ENCODE measurements at places on chromosomes 5 and 9.

DNA sequence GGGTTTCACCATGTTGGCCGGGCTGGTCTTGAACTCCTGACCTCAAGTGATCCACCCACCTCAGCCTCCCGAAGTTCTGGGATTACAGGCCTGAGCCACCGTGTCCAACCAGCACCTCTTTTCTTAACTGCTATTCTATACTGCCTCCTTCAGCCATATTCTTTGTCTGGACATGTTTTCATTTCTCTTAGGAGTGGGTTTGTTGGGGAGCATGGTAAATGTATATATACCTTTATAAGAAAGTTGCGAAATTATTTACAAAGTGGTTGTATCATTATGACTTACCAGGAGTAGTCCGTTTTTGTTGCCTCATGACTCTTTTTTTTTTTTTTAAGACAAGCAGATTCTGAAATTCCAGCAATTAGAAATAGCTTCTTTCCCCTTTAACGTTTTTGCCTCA lies 38.7 kb downstream of the CDC42SE2 start:
- no peak for DNase-seq

- DNase-seq = no peak
Measured at GRCh38 chr5:33631786-33632185, 191.0 kb downstream of the TARS1 start.

DNA sequence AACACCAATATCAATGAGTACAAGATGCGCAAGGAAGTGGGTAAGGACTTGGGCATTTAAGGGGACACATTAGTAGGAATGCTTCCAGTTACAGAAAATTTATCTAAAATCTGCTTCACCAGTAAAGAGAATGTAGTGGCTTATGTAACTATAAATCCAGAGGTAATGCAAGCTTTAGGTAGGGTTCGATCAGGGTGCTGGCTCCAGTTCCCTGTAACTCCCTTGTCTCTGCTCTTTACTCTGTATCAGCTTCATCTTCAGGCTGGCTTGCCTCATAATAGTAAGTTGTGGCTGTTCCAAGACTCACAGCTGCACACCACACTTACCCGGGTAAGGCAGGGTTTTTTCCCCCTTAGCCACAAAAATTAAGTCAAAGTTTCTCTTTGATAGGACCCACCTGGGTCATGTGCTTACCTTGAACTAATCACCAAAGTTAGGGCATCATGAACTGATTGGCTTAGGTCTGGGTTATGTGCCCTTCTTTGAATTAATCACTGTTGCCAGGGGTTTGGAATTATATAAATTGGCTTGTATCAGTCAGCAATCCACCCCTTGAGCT lies 35.5 kb downstream of the ARHGEF37 start:
- no peak for DNase-seq

GRCh38 chr5:145218982-145219381 lies 616.2 kb downstream of the PRELID2 start:
- no peak for DNase-seq

- no peak for DNase-seq
Measured at GRCh38 chr9:99803694-99804093, 18.0 kb upstream of the NR4A3 start.

- DNase-seq = no peak
Measured at GRCh38 chr5:158074992-158075769, 216.2 kb upstream of the CLINT1 start.

GRCh38 chr9:135345775-135346433 lies 133.7 kb upstream of the PPP1R26 start:
- DNase-seq = no peak

DNA sequence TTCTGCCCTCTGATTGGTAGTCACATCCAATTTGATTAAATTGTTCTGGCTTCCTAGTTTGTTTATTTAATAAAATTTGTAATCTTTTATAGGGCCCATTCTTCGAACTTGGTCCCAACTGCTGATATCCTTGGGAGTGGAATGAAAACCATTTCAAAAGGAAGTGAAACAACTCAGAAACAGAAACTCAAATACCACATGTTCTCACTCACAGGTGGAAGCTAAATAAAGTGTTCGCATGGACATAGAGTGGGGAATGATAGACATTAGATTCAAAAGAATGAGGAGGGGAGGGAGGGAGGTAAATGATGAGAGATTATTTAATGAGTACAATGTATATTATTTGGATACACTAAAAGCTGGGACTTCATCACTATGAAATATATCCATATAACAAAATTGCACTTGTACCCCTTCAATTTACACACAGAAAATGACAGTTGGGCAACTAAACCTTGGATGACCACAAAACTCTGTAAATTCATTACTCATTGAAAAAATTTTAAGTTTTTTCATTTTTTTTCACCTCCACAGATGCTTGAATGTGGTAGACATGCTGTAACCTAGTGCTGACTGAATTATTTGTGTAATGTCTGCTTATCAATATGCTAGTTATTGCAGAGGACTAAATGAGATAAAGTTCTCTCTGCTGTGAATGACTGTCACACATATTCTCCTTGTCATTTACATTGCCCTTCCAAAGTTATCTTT lies 16.0 kb downstream of the ATP10B start:
- DNase-seq = no peak

DNA sequence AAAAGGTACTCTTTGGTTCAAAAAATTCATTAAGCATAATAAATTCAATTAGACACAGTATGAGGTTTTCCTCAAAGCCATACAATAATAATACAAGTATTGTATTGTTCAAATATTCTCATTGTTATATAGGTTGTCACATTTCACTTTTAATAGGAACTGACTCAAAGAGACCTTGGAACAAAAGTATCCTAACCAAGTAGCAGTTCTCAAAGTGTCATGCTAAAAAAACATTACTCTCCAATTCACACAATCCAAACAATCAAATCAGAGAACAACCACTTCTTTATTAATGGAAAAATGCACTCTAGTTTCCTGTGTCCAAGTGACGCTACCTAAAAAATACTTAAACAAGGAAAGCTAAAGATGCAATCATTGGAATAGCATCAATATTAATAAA lies 115.4 kb downstream of the DENND1A start:
- DNase-seq = no peak

GRCh38 chr9:16312962-16313546 lies 557.4 kb downstream of the BNC2 start:
- DNase-seq = no peak

DNA sequence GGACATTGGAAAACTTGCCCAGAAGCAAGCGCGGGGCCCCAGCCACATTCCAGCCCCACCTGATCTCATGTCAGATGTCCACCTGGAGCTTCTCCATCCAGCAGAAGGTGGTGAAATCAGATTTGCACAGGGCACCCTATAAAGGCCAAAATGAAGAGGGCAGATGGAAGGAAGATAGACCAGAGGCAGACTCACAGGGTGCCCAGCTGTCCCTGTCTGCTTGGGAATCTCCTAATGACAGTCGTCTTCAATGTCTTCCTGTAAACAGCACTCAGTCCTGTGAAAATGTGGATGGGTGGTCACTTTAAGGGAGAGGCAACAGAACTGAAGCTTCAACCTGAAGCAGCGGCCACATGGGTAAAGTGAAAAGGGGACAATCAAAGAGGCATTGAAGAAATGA lies 607.5 kb downstream of the IRX1 start:
- no peak for DNase-seq

DNA sequence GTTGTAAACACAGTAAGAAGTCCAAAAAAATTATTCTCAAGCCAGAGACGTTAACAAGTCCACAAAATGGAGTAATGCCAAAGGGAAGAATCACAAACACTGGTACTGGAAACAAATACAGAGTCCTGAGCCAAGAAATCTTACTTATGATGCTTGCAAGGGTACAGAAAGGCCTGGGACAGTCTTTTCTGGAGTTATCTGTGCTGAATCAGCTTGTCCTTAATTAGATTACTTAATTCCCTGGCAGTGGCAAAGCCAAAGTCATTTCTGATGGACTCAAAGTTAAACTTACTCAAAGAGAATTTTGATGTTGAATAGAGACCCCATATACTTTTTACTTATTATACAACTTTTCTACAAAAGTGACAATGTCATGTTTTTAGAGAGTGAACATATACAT lies 610.5 kb upstream of the ITGA1 start:
- no peak for DNase-seq

GRCh38 chr9:127942216-127943010 lies 4.8 kb upstream of the DPM2 start:
- no peak for DNase-seq

GRCh38 chr9:28820741-28821140 lies 1247.5 kb upstream of the C9orf72 start:
- no peak for DNase-seq

GRCh38 chr9:35110327-35110761 lies 5.3 kb downstream of the ATOSB start:
- no peak for DNase-seq

DNA sequence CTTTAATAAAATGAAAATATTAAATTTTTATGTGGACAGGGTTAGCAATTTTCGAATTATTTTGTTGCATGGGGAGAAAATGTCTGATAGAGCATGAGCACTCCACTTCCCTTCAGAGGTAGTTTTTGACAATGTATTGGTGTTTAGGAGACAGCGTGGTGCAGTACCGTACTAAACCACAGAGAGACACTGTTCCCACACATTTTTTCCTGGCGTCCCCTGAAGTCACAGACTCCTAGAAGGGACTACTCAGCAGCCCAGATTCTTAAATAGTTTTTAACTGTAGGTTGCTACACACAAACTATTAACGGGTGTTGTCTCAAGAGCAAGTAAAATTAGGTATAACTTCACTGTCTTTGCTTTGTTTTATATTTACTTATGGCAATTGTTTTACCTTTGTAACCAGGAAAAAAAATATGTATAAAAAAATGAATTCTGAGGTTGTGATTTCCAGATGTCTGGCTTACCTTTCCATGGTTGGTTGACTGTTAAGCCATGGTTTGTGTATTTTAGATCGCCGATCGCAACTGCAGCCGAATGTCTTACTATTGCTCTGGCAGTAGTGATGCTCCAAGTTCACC lies 171.2 kb downstream of the DOCK8 start:
- DNase-seq = peak; percentile 14

- no peak for DNase-seq
Measured at GRCh38 chr5:89707891-89708290, 701.7 kb downstream of the CETN3 start.

DNA sequence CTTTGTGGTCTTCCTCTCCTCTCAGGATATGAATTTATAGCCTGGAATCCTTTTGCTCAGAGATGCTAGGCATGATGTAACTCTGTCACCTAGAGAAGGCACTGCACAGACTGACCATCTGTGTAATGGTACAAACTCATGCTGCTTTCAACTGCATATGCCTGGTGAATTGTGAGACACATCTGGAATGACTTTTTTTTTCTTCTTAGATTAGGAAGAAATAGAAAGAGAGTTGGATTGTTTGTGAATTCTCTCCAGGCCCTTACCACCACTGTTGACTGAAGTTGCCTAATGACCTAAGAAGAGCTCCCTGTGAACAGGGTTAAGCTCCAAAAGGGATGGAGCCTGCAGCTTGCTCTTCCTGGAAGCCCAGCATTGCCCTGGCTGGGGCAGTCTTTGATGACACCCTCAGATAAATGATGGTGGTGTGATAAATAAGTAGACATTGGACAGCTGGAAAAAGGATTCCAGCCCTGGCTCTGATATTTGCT lies 47.8 kb upstream of the TRIM32 start:
- no peak for DNase-seq

GRCh38 chr5:141958546-141959172 lies 657 bp upstream of the PCDH12 start:
- DNase-seq = no peak

GRCh38 chr5:63878788-63879187 lies 83.5 kb downstream of the HTR1A start:
- DNase-seq = no peak

DNA sequence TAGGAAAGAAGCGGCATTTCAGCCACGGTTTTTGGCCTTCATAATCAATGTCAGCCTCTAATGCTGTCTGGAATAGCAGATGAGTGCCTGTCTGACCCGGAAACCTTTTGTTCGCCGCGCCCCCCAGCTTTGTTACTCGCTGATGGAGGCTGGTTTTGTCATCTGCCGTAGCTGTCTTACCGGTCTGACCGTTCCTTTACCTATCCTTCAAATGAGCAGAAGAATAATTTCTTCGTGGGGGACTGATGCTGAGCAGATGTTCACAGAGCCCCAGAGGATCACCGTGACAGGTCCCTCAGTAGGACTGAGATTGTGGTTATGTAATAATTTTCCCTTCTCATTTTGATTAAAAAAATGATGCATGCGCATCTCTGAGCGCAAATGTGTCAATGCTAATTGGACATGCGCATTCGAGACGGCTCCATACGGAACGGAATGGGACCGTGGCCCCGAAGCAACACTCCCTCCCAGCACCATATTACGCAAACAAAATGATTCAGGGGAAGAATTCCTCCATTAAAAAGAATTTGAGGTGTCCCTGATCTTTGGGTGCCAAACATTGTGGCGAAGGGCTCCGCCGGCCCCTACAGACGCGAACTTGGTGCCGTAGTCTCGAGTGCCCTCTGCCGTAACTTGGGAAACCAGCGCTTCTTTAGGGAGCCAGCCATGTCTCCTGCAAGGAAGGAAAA lies 27.6 kb downstream of the TLX3 start:
- DNase-seq = no peak

DNA sequence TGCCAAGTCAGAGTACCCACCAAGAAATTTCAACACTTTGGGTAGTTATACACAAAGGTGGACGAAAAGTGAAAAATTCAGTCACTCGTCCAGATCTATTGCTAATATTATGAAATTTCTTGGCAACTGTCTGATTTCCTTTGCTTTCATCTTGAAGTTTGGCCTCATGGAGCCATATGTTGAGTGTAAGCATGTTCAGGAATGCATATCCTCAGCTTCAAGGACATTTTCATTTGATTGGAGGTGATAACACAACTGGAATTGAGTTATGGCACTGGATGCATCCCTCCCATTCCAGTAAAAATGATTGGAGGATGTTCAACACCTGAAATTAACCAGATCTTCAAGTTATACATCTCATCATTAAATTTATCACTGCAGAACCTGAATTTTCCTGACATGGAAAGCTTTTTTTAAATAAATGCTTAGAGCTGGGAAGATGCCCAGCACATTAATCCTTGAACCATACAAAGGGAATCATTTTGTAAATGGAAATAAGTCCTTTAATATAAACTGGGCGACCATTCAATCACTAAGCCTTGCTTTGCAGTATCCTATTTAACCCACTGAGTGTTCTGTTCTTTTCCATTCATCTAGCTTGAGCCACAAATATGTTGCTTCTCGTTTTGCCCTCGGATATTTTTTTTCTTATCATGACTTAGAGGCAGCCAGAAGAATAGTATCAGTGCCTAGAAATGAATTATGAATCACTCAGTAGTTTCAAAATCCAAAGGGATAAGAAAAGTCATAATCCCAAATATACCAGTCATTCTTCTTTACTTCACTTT lies 273.7 kb upstream of the PIK3R1 start:
- no peak for DNase-seq

GRCh38 chr9:68978066-68978465 lies 35.8 kb downstream of the PRKACG start:
- no peak for DNase-seq

DNA sequence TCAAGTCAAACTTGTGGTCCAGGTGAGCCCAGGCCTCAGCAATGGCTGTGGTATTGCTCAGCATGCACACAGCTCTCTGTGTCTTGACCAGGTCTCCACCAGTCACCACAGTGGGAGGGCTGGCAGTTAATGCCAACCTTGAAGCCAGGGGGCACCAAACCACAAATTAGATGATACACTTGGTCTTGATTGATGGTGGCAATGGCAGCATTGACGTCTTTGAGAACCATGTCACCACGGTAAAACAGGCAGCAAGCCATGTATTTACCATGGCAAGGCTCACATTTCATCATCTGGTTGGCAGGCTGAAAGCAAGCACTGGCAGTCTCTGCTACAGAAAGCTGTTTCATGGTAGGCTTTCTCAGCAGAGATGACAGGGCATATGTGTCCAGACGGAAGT lies 40.0 kb downstream of the NIM1K start:
- peak; percentile 42 for DNase-seq

- no peak for DNase-seq
Measured at GRCh38 chr9:76528056-76528455, 69.1 kb downstream of the GCNT1 start.
